ENCODE measurements at places on chromosomes 13 and 19.
A peak's percentile ranks its signal among the peaks of the same experiment; 100 is the strongest.

DNA sequence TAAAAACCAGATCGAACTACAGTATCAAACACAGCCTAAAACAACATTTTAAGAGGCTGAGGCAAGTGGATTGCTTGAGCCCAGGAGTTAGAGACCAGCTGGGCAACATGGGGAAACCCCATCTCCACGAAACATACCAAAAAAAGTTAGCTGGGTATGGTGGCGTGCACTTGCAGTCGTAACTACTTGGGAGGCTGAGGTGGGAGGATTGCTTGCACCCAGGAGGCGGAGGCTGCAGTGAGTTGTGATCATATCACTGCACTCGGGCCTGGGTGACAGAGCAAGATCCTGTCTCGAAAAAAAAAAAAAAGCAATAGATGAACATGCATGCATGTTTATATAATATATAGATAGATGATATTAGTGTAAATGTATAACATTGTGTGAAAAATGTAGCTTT lies 5.2 kb upstream of the MRPS31 start:
- DNase-seq, result no peak

- no peak for DNase-seq
Observed at GRCh38 chr13:66577358-66577757, 652.8 kb downstream of the PCDH9 start.

- no peak for DNase-seq
Observed at GRCh38 chr13:71865874-71866334, 1.1 kb downstream of the DACH1 start.

DNA sequence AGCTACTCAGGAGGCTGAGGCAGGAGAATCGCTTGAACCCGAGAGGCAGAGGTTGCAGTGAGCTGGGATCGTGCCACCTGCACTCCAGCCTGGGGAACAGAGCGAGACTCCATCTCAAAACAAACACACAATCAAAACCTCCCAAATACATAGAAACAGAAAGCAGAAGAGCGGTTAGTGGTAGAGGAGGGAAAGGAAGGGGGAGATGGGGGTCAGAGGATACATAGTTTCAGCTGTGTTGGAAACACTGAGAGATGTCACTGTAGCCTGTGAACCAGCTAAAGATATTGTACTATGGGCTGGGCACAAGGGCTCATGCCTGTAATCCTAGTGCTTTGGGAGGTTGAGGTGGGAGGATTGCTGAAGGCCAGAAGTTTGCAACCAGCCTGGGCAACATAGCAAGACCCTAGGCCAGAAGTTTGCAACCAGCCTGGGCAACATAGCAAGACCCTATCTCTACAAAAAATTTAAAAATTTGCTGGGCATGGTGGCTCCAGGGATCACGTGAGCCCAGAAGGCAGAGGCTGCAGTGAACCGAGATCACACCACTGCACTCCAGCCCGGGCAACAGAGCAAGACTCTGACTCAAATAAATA lies 49.9 kb downstream of the GNG7 start:
- DNase-seq, result no peak

- peak; percentile 31 for DNase-seq
Observed at GRCh38 chr19:45607071-45608029, 5.3 kb upstream of the GPR4 start.

- no peak for DNase-seq
Observed at GRCh38 chr19:31600731-31601295, 251.6 kb upstream of the TSHZ3 start.

DNA sequence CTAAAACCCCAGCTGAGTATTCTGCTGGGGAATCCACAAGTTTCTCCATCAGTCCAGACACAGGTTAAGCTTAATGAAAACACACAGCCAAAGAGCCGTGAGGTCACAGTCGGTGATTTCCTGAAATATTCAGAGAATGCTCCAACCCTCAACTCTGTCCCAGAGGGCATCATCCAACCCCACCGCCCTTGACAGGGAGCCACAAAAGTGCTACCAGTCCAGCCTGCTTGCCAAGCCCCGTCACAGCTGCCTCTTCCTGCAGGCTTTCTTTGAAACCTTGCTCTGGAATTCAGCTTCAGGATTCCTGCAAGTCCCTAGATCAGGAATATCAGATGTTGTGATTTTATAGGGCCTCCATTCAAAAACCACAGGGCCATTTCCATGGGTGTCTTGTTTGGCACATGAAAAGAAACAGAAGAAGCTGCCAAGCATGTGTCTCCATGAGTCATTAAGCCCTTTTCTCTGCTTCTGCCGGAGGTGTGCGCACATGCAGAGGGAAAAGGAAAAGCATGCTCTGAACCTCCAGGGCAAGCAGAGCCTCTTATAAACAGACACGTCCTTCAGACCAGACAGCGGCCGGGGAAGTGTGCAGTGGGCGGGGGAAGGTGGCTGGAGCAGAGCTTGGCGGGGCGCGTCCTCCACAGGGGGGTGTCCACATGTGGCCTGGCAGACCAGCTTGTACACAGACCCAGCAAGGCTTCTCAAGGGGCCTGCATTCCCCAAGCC lies 164.7 kb downstream of the KATNAL1 start:
- no peak for DNase-seq

- no peak for DNase-seq
Observed at GRCh38 chr19:840519-841206, at the start of gene PRTN3. Gene PRTN3 (plus strand): TSS chr19:840999. CDS start chr19:841009, 10 bp downstream.

DNA sequence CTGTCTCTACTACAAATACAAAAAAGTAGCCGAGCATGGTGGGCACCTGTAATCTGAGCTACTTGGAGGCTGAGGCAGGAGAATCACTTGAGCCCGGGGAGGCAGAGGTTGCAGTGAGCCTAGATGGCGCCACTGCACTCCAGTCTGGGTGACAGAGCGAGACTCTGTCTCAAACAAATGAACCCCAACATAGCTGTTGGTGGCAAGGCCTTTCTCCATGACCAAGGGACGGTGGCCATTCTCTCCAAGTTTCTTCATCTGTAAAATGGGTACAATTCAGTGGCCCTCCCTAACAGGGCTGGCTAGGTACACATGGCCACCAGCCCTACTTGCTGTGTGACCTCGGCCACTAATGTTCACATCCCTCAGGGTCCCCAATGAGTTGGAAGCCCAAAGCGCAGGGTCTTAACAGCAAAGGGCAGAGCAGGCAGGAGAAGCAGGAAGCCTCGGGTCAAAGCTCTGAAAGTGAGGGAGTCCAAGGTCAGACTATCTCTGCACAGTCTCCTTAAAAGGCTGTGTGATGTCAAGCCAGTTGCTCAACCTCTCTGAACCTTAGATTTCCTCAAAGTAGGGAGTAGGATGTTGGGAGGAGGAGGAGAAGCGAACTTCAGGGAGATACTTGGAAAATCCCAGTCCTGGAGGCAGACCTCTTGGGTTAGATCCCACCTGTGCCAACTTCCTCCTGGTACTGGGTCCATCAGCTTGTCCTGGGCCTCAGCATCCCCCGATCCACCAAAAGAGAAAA lies 2.7 kb downstream of the JUND start:
- peak; percentile 64 for DNase-seq

- no peak for DNase-seq
Observed at GRCh38 chr19:17263712-17264640, 569 bp downstream of the USHBP1 start.

DNA sequence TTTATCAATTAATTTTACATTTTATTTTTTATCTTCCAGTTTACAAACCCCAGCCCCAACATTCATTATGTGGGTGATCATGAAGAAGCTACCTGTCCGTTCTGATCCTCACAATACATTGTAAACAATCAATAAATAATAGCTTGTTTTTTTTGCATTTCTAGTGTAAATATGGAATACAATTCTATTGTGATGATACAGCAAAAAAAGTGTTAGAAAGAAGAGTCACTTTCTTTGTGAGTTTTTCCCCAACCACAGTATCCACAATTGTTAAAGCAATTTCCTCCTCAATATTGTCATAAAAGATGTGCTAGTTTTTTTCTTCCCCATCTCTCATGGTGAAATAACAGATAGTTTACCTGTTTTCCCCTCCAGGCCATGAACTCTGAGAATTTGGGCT lies 30.3 kb upstream of the ZNF835 start:
- no peak for DNase-seq

DNA sequence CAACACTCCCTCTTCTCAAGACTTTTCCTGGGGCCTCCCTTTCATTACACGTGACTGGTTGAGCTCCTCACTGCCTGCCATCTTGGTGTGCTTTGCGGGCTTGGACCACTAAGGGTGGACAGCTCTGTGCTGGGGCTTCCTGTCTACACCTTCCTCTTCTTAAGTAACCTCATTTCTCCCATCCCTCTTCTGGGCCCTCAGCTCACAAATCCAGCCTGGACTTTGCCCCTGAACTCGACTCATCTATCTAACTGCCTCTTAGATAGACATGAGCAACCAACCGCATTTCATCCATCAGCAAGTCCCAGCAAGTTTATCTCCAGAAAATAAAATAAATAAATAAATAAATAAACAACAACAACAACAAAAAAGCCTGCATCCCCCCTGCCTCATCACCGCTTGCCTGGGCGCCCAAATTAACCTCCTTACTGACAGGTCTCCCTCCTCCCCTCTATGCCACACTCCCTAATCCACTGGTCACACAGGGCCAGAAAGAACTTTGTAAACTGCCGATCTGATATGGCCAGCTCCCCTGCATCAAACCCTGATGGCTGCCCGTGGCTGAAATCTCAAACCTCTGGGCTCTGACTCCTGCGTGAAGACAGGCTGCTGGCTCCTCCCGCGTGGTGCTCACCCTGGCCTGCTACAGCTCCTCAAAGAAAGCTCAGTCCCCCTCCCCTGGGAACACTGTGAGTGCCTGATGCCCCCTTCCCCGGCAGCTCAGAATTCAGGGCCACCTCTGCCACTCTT lies 7.8 kb downstream of the ISOC2 start:
- no peak for DNase-seq

- DNase-seq, result no peak
Observed at GRCh38 chr19:16153582-16154336, 10.3 kb downstream of the HSH2D start.

DNA sequence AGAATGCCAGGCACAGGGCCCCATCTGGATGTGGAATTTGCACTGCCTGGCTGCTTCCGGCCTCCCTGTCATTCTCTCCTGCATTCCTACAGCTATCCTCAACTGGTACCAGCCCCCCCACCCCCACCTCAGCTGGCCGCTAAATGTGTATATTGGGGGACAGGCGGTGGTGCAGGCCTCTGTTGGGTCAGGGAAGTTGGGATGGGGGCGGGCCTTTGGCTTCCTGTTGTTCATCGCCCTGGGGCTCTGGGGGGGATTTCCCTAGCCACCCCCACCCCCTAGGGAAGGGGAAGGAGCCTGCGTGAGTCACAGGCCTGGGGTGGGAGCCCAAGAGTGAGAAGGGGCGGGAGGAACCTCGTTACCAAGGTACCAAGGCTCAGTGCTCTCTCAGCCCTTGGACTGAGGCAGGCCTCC lies 10.6 kb downstream of the POU2F2 start:
- peak; percentile 81 for DNase-seq

DNA sequence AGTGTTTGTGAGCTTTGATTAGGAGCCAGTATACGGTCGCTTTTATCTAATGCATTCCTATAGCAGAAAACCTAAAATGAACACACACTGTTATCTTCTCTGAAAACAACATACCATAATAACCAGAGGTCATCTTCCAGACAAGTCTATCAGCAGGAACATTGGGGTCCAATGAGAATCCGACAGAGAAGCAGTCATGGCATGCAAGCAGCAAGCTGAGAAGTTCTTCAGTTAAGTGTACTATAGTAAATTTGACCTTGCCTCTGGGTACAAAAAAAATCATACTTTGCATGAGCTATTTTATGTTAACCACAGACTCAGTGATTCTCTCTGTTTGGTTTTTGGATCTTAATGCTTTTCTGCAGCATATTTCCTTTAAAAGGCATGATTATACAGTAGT lies 1505.1 kb downstream of the PCDH9 start:
- no peak for DNase-seq

- DNase-seq, result no peak
Observed at GRCh38 chr19:55196803-55197202, 12.5 kb downstream of the PTPRH start.

DNA sequence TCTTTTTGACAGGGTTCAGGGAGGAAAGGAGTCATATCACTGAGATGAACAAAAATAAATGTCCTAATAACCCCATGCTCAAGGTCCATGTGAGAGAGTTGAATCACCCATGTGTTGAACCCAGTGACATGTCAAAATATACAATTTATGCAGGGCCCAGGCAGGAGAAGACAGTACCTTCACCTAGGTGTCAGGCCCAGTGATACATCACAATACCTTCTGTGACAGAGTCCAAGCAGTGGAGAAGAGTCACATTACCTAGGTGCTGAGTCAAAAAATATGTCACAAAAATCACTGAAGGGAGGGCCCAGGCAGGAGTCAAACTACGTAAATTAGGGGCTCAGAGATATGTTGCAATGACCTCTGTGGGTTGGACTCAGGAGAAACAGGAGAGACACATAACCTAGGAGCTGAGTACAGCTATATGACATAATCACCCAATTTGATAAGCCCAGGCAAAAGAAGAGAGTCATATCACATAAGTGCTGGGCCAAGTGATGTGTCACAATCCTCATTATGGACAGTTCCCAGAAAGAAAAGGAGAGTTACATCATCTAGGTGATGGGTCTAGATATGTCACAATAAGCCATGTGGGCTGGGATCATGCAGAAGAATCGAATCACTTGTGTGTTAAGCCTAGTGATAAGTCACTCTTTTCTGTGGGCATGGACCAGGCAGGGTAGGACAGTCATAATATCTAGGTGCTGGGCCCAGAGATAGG lies 13.8 kb upstream of the ZNF724 start:
- DNase-seq, result no peak

GRCh38 chr13:41059456-41060081 lies 1.7 kb upstream of the WBP4 start:
- DNase-seq, result no peak

DNA sequence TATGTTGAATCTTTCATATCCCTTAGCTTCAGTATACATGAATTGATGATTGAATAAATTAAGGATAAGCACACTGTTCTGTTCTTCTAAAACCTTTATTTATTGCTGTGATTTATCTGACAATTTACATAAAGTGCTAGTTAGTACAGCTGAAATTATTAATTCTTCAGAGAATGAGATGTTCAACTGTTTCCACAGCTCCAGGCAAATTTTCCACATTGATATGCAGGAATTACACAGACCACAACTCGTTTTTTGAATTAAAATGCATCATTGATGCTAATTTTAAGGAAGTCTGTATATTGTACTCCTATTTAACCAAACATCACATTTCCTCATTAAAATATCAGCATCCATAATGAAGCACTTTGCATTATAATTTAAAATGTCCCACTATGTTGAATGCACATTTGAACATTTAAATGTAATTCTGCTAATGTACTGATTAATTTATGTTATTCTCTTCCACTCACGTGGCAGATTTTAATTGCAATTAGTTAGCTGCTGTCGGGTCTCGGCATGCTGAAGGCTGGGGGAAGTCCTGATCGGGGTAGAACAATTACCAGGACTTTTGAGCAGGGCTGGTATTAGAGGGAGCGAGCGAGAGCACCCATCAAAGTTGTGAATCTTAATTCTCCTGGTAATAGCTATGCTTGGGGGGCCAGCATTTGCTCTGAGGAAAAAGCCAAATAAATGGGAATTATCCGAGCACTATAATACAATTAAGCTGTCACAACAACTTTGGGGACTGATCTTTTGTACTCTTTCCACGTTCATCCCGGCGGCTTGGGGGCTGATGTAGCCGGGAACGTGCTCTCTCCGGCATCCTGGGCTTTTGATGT lies 136.7 kb upstream of the TMTC4 start:
- no peak for DNase-seq

Data from activated naive CD4-positive, alpha-beta T cell treated with anti-CD3 and anti-CD28 coated beads, Interleukin-2, amount 50 U/mL, for 16 hours (primary cell).